Stimulated activated CD4-positive, alpha-beta T cell treated with anti-CD3 and anti-CD28 coated beads, Interleukin-1b, Interleukin-23, amount 100 ng/mL, for 1 hour (primary cell): ENCODE measurements at places on chromosomes 4 and X.

DNA sequence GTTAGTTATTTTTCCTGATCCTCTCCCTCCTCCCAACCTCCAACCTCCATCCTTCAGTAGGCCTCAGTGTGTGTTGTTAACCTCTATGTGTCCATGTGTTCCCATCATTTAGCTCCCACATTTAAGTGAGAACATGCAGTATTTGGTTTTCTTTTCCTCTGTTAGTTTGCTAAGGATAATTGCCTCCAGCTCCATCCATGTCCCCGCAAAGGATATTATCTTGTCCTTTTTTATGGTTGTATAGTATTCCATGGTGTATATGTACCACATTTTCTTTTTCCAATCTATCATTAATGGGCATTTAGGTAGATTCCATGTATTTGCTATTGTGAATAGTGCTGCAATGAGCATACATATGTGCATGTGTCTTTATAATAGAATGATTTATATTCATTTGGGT is 54.5 kb downstream of the TEX13C start:
- no peak for DNase-seq

DNA sequence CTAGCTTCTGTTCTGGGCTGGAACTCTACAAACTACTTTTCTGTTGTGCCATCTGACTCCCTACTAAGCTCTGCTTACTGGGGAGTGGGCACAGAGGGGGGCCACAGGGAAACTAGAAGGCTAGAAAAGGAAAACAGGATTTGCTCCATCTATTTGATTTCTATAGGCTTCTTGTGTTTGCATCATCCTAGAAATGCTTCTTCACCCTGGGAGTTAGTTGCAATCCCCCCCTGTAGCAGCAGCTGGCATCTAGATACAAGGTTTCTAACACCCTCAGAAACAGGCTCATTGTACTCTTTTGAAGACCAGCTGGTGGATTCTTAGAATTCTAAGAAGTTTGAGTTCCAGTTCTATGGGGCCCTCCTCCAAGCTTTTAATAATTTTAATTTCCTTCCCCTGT is 213.4 kb downstream of the TMA16 start:
- no peak for DNase-seq

- no peak for DNase-seq
These were observed 2.4 kb downstream of the RAB33A start for GRCh38 chrX:130174045-130174704.

- no peak for DNase-seq
These were observed 198.0 kb upstream of the MAMLD1 start for GRCh38 chrX:150164971-150165600.

DNA sequence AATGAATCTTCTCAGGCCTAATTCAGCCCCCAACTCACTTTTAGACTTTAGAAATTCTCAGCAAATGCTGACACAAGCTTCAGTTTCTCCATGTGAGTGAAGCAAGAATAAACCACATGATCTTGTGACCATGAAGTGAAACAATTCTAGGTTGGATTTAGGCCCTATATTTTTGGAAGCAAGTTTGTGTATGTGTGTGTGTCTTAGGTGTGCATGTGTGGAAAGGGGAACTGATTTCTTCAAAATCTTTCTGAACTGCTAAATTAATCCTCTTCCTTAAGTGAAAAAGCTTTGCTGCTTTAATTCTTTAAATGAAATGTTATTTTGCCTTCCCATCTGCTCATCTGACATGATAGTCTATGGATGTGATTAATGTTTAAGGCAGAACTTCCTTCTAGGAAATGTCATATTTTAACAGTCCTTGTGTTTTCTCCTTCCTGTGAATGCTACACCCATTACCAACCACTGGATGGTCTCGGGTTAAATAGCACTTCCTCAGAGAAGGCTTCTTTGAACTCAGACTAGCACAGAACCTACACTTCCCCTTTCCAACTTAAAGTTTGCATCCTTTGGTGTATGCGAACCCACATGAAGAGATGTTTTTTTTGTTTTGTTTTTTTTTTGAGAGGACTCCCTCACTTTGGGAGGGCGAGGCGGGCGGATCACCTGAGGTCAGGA is 1.2 kb upstream of the TMEM144 start:
- no peak for DNase-seq

GRCh38 chrX:116339407-116339806 is 97.0 kb upstream of the SLC6A14 start:
- no peak for DNase-seq

DNA sequence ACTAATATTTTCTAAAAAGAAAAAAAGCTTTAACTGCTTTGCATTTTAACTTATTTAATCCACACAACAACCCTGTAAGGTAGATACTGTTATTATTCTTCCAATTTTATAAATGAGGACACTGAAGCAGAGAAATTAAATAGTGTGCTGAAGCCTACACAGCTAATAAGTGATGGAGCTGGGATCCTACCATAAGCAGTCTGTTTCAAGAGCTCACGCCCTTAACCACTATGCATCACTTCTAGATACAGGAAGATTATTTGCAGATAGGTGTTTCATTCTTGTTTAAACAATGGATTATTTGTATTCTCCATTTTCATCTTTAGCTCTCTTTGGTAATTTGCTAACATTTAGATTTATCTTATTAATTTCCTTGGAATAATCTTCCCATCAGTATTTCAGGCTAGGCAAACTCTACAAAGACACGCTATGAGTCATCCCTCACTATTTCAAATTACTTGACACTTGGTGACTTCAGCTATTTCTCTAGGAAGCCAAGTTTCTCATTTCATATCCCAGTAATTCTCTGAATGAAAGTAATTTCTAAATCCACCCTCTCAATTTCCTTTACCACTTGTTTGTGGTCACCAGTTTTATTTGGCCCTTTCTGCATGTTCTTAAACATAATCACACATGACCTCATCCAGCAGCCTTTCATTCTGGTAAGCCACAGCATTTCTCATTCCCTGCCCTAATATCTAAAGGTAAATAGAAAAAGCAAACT is 67.3 kb downstream of the ASB9 start:
- DNase-seq, result no peak
